Cerebellum (tissue), 4 donors: ENCODE measurements at places on chromosomes 4 and X.

GRCh38 chr4:18844726-18845125, 823.2 kb upstream of the LCORL start:
- DNase-seq, result no peak

GRCh38 chr4:151169223-151169622, 69.8 kb downstream of the RPS3A start:
- DNase-seq, result no peak

GRCh38 chr4:139776235-139776634, 110.6 kb downstream of the MGST2 start:
- no peak for DNase-seq

DNA sequence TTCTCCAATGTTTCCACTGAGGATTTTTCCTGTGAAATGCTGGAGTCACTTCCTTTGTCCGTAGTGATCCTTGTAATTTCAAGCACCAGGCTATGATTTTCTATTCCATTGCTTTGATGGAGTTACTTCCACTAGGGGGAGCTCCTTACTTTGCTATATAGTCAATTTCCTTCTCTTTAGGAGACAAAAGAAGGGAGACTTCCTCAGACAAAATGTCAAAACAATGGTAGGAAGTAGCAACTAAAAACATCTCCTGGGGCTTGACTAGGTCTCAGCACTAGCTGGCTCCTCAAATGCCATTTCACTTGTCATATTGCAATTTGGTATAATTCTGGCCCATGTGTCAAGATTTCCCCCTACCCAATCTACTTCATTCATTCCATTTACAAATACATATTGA, 24.1 kb downstream of the ZCCHC12 start:
- peak; percentile 65 for DNase-seq

DNA sequence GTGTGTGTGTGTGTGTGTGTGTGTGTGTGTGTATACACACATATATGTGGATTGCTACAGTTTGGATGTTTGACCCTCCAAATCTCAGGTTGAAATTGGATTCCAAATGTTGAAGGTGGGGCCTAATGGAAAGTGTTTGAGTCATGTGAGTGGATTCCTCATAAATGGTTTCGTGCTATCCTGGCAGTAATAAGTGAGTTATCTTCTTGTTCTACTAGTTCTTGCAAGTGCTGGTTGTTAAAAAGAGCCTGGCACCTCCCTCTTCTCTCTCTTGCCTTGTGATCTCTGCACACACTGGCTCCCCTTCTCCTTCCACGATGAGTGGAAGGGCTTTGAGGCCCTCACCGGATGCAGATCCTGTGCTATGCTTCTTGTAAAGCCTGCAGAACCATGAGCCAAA, 344.1 kb downstream of the SH2D1A start:
- DNase-seq, result no peak
